ENCODE measurements at places on chromosomes 7 and 10.

GRCh38 chr7:148020679-148021078 is 569.9 kb upstream of the C7orf33 start:
- DNase-seq: no peak

DNA sequence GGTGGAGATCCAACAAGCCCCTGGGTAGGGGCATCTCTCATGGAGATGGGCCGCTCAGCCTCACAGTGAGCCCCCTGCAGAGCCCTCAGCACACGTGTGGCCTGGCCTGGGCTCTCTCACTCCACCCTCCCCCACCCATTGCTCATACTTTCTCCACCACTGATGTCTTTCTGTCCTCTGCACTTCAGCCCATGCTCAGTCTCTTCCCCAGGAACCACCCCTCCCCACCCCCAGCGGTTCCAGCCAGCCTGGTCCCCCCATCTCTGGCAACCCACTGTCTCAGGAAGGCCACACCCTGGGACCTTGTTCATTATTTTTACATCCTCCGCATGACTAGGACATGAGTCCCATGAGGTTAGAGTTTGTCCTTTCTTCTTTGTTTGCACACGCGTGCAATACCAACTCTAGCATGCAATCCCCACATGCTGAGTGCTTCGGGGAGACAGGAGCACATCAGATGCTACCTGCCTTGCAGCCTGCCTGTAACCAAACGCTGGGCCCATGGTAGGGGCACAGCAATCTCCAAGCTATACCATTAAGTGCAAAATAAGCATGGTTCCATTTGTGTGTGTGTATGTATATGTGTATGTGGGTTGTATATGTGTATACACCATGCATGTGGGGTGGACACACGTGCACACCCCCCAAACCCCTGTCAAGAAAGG is 408.4 kb upstream of the FOXK1 start:
- no peak for DNase-seq

DNA sequence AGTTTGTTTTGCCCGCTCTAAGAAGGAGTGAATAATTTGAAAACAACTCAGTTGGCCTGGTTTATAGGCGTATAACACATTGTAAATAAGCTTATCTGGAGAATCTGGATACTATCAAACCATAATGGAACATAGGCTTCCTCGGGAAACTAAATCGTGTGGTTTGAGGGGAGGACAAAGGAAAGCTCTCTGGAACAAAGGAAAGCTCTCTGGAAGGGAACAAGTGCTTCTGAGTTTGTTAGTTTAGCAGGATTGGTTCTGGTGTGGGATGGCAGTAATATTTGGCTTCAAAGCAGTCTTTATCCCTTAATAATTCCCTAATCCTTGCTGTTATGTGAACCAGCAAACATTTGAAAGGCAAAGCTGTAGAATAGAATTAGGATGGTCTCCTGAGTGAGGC is 15.0 kb upstream of the SLK start:
- no peak for DNase-seq

DNA sequence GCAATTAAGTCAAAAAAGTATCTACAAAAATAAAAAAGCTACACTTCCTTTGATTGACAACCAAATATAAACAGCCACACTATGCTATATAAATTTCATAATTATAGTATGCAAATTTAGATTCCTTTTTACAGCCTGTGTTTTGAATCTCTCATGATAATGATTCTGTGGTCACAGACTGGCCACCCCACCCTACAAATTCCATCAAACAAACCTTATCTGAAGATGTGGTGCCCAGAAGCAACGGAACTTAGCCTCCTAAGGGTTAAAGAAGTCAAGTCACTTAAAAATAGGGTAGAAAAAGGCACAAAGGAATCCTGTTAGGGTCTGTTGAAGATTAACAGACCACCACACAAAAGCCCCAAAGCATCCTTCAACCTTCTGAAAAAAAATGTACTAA is 351.8 kb downstream of the INHBA start:
- DNase-seq: no peak

- no peak for DNase-seq
These were observed 118.0 kb downstream of the ARL5B start for GRCh38 chr10:18777258-18777657.
